ENCODE measurements at places on chromosomes 5 and 9.

DNA sequence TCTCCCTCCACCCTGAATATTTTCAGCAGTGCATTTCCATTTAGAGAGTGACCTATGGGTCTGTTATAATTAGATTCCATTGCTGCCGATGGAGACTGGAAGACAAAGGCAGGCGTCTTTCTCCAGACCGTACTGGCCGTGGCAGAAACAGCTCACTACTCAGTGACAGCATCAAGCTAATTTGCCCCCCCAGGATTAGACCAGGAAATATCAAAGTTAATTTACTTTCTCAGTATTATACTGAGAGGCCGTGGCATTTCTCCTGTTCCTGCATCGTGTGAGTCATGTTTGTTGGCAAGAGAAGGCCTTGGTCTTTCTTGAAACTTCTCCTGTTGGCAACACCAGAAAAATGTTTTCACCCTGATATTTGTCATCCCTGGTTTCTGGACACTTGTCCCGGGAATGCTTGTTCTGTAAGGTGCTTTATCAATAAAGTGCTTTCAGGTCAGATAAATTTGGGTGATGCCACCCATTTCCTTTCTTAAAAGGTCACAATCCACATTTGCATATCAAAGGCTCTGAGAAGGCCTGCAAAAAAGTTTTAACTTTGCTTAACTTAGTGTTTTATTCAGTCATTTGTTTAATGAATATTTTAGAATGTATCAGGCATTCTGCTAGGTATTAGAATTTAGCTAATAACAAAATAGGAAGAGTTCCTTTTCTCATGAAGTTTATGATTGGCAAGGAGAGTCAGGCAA is 28.4 kb downstream of the SV2C start:
- no peak for DNase-seq

GRCh38 chr5:142601432-142601831 is 84.5 kb downstream of the FGF1 start:
- DNase-seq: no peak

DNA sequence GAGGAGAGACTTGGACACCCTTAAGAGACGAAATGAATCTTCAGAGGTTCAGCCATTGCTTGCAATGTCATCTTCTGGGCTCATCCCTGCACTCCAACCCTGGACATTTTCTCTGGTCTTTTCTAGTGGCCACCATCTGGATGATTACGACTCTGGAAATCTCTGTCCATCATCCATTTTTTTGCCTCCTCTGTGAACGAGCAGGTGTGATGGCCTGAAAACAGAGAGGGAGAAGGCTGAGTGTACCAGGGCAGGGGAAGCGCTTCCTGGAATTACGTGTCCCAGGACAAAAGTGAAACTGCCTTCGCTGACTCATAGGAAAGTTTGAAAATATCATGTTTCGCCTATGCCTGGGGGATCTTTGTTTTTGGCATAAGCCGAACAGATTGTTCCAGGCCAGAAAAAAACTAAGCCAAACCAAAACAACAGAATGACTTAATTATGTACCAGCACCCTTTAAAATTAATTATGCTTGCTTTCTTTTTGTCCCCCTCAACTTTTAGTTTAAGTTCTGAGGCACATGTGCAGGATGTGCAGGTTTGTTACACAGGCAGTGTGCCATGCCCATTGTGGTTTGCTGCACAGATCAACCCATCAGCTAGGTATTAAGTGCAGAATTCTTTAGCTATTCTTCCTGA is 31.9 kb downstream of the ANKRD33B start:
- DNase-seq: no peak

- no peak for DNase-seq
These were observed 6.6 kb downstream of the SLC22A4 start for GRCh38 chr5:132300577-132301343.

- no peak for DNase-seq
These were observed 10.6 kb upstream of the FAM163B start for GRCh38 chr9:133619791-133620190.

DNA sequence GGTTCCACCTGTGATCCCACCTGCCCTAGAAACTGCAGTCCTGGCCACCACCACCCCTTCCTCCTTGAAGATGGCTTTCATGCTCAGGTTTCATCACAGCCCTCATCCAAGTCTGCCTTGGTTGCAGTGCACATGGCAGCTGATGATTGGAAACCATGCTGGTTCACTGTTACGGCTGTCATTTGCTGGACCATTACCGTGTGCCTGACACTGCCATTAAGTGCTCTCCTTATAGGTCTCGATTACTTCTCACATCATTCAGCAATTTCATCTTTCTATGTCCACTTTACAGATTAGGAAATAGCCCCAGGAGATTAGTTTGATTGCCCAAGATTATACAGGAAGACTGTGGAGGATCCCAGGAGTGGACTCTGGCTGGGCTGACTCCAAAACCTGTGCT is 123.9 kb downstream of the ICE1 start:
- DNase-seq: no peak

DNA sequence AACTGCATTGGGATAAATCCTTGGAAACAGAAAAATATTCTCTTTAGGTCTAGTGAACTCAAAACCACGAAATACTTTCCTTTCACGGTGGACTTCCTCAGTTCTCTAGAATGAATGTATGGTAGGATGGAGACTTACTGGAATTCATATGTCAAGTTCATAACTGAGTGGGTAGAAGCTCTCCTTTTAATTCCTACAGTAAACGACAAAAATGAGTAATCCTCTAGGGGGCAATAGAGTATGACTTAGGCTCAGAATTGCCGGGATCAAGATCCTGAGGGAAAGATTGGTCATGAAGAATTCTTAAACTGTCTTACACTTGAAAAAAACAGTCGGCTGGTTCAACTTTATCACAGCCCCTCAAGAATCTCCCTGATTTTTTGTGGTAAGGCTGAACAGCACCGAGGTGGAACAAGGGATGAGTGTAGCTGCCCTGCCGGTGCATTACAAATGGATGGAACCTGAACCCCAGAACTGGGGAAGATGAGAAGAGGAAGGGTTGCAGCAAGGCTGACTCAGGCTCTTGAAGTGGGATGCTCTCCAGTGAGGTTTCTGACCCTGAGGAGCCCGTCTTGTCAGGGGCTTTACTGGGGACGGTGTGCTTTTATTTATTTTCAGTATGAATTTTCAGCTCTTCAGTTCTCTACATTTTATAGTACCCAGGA is 14.0 kb upstream of the LOX start:
- DNase-seq: no peak

DNA sequence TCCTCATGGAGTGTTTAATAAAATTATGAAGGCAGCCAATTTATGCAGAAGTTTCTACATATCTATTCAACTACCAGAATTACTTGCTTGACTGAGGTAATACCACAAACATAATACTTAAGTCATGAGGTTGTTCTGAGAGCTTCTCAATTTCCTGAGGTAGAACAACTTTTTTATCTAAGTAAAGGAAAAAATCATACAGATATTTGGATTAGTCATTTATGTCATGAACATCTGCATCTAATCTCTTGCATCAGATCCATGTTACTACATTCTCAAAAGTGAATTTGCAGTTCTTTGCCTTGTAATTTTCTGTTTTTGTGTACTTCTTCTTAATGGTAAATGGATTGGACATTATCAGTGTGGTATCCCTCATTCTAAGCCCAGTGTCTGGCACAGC is 60.4 kb upstream of the RGMB start:
- no peak for DNase-seq

GRCh38 chr5:132830436-132831094 is at the start of gene SHROOM1:
SHROOM1 (minus strand) TSS chr5:132830647; CDS start chr5:132826140, 4,507 bp downstream.
- DNase-seq: no peak

GRCh38 chr5:35247648-35248034 is 17.4 kb upstream of the PRLR start:
- DNase-seq: no peak

- no peak for DNase-seq
These were observed 139.6 kb upstream of the PHYKPL start for GRCh38 chr5:178372142-178372571.

GRCh38 chr5:59660737-59661136 is 232.8 kb downstream of the PDE4D start:
- no peak for DNase-seq

DNA sequence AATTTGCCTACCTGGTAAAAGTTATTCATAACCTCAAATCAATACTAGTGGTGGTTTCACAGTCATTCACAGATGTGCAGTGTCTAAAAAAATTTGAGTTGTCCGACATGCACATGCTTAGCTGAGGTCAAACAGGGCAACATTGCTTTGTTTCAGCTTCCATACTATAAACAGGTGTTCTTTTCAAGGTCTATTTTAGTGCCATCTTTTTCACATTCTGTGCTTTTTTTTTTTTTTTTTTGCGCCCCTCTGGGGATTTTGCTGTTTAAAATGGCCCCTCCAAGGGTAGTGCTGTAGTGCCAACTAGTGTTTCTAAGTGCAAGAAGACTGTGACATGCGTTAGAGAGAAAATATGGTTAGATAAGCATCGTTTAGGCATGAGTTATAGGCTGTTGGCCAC is 14.5 kb downstream of the PHAX start:
- no peak for DNase-seq

DNA sequence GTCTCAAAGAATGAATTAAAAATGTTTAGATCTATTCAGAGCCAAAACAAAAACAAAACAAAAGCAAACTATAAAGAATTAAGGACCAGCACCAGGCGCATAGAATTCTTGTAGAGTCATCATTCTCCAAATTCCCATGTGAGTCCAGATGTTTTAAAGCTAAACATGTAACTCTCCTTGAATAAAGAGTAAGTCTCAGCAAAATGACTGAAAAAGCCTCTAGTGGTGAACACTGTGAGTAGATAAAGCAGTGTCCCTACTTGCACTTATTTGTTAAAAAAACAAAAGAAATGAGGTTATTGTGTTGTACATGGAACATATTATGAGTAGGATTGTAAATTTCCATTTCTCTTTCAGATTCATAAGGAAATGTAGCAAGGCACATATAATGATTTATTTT is 44.0 kb downstream of the NNT start:
- no peak for DNase-seq

DNA sequence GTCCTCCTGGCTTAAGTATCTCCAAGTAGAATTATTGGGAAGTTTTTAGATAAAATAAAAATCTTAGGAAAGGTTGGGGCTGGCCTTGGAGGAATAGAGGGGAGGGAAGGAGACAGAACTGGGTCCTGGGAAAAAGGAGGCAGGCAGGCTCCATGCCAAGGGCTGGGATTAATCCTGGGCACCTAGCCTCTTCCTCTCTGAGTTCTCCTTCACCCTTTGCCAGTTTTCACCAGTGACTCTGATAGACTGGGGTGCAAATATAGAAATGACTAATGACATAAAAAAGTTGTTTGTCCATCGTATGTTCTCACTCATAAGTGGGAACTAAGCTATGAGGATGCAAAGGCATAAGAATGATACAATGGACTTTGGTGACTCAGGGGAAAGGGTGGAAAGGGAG is 81.9 kb downstream of the RMI1 start:
- DNase-seq: no peak

DNA sequence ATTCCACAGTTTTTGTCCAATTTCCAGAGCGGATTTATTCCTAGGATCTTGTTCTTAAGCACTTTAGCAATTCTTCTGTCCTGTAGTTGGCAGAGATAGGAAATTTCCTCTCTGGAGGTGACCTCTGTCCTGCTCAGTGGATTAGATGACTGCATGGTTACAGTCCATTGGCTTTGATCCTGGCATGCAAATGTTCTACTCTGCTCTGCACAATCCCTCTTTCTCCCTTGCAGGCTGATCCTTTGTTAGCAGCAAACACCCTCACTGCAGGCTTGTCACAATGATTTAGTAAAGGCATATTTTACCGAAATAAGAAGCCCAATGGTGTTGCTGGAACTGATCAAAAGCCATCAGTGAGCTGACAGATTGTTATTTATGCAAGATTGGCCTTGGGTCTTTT is 243.8 kb downstream of the COX7C start:
- no peak for DNase-seq

GRCh38 chr5:154371687-154372086 is 74.1 kb upstream of the SAP30L start:
- no peak for DNase-seq

- DNase-seq: no peak
These were observed 171.9 kb upstream of the ELL2 start for GRCh38 chr5:96133341-96134079.

- DNase-seq: no peak
These were observed at the start of gene NXNL2 for GRCh38 chr9:88534456-88535225. NXNL2 (plus strand) TSS chr9:88535178; CDS start chr9:88535435, 257 bp downstream.

DNA sequence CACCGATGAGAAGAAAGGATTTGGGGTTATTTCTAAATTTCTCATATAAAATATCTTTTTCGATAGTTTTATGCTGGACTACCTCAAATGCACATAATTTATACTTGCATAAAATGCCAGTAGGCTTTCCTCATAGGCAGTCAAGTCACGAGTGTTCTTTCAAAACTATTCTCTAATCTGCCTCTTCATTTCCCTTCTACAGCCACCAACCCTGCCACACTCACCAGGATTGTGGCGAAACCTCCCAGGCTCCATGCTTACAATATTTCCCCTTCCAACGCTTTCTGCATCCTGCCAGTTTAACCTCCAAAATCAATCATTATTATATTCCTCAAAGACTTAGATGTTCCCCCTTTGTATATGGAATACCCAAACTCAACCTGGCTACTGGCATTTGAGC is 65.4 kb downstream of the FRMD3 start:
- no peak for DNase-seq

GRCh38 chr5:75457691-75458090 is 53.7 kb downstream of the CERT1 start:
- DNase-seq: no peak

DNA sequence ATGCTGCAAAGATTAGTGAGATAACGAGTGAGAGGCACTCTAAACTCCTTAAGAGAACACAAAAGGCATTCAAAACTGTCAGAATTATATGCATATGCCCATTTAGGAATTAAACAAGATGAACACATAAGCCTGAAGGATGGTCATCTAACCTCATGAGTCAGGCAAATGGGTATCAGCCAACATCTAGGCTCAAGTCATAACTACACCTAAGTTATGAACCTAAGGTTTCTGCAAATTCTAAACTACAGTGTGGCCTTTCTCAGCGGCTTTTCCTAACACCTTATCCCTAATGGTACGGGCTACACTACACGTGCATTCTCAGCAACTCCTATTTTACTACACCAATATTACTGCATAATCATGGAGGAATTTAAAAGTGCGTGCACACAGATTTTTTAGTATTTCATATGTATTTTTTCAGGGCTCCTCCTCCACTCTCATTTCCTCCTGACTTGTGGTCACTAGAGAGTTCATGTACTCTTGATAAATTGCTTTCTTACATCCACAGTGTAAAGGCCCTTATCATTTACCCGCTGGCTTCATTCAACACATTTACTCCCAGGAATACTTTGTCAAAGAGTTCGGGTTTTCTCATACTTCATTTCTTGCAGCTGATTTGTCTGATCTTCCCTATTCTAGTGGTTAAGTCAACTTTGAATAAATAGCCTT is 316.5 kb downstream of the BNC2 start:
- DNase-seq: no peak

GRCh38 chr9:81103597-81104471 is 585.5 kb downstream of the TLE1 start:
- no peak for DNase-seq

- DNase-seq: peak; percentile 41
These were observed 73.8 kb downstream of the DAB2IP start for GRCh38 chr9:121725008-121725775.

DNA sequence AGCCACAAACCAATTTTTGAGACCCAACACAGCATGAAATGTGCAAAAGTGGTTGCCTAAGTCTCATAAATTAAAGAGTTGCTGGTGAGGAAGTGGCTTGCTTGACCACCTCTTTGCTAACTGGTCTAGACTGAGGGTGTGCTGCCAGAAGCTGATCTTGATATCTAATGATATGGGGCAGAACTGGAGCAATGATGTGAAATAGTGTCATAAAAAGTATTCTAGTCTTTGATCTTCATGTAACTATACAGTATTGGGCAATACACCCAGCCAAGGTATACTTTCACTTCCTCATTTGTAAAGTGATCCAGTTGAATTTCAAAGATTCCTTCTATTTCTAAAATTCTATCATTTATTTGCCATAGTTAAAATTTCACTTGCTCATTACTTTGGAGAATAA is 5.9 kb upstream of the YTHDC2 start:
- DNase-seq: no peak
